Muscle of leg (tissue), 16 donors: ENCODE measurements at places on chromosomes 13 and 19. TPM values are rescaled to one million over a fixed set of nuclear protein-coding genes. Genes with fewer than 3 reads are reported as not detected.

The RASAL3 gene
- polyA plus RNA-seq, result 1.3 TPM

The GNG7 gene
- 2.7 TPM for polyA plus RNA-seq

The REEP6 gene
- polyA plus RNA-seq, result 11.9 TPM

- DNase-seq, result no peak
Measured at GRCh38 chr19:400976-401865, 7.7 kb downstream of the C2CD4C start.

DNA sequence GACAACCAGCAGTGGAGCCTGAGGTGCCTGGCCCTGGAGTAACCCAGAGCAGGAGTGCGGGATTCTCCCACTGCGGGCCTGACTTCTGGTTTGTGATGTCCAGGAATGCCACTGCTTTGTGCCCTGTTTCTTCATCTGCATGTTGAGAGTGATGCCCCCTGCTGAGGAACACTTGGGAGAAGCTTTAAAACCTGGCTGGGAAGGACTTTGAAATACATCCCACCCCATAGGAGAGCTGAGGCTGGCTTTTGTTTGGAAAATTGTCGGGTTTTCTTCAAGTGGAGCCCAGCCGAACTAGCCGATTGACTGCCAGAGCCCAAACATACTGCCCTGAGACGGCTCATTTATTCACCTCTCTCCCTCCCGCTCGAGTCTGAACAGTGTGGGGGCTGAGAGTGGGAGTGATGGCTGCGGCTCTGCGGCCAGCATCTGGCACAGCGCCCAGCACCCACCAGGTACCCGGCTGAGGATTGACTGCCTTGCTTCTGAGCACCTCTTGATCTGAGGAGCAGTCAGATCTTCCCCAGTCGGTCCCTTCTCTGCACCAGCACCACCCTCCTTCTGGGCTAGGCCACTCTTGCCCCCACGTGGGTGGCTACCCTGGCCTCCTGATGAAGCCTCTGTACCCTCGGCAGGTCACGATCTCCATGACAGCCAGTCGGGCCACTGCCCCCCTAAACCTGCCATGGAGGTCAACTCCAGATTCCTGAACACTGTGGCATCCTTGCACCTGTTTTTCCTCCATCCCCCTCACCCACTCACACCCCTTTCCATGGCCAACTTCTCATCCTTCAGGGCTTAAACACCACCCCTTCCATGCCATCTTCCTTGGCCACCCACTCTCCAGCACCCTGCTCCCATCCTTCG, 148.9 kb downstream of the SIPA1L3 start:
- no peak for DNase-seq
